ENCODE measurements at places on chromosomes 12 and 14.

- no peak for DNase-seq
Measured at GRCh38 chr12:21615431-21615830, 10.8 kb upstream of the GYS2 start.

- no peak for DNase-seq
Measured at GRCh38 chr12:45326358-45326975, 110.6 kb downstream of the ANO6 start.

DNA sequence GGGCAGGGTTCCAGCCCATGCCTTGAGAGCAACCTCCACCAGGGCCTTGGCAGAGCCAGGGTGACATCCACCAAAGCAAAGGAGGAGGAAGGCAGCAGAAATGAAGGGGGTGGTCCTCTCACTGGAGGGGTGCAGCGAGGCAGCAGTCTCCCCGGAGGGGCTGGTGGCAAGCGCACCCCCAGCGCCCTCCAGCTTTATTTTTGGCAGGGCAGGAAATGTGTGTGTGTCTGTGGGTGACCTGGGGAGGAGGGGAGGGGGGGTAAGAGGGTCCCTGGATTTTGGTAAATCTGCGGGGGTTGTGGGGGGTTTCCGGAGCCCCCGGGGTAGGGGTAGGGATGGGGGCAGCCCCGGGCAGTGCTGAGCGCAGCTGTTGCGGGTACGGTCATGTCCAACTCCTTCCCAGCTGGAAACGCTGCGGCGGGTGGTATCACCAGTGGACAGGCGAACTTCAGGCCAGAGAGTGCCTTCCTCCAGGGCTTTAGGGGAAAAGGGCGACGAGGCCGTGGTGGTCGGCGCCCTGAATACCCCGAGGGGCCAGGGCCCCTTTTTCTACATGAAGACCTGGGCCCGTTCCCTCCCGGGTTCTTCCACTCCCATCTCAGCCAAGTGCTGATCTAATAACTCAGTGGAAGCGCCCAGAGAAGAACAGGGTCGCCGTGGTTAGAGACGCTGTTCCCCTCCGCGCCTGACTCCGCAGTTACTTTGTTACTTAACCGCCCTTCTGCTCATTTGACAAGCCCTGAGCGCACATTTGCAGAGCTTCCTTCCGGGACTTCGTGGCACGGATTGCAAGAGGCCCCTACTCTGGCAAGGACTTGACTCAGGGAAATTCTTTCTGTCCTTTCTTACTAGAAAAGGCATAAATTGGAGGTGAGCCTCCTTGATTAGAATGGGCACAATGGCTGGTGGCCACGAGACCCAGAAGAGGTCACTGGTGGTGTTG is 55.2 kb downstream of the FOS start:
- DNase-seq, result peak; percentile 72

DNA sequence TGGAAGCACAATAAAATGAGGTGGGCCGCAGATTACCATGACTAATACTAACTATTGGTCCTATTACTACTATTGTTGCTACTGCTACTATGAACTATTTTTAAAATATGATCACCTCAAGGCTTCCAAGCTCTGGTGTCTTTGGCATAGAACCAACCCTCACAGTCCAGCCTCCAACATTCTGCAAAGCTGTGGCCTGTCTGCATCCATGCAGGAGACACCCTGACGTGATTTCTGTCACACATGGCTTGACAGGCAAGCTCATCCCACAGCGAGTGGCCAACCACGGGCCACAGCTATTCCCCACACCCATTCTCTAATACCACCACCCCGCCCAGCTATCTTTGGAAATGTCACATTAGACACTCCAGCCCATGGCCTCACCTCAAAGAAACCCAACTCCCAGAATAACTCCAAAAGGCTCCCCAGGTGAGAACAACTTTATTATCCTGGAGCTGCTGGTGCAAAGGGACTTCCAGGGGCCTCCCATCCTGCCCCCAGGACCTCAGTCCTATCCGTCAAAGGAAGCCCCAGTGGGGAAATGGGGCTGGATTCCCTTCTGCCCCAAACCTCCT is 14.4 kb downstream of the ISCU start:
- no peak for DNase-seq

GRCh38 chr12:124419292-124420040 is 124.6 kb downstream of the RFLNA start:
- no peak for DNase-seq

- DNase-seq, result no peak
Measured at GRCh38 chr12:43277651-43278540, 274.1 kb downstream of the ADAMTS20 start.

DNA sequence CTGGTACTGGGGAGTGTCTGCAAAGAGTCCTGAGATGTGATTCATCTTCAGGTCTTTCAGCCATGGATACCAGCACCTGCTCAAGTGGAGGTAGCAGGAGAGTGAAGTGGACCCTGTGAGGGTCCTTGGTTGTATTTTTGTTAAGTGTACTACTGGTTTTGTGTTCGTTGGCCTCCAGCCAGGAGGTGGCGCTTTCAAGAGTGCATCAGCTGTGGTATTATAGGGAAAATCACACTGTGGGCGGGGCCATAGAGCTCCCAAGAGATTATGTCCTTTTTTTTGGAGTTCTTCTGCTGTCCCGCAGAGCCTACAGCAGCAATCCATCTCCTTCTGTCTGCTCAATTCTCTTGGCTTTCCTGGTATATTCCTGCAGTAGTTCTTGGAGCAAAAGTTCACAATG is 66.8 kb downstream of the SPATA7 start:
- no peak for DNase-seq

DNA sequence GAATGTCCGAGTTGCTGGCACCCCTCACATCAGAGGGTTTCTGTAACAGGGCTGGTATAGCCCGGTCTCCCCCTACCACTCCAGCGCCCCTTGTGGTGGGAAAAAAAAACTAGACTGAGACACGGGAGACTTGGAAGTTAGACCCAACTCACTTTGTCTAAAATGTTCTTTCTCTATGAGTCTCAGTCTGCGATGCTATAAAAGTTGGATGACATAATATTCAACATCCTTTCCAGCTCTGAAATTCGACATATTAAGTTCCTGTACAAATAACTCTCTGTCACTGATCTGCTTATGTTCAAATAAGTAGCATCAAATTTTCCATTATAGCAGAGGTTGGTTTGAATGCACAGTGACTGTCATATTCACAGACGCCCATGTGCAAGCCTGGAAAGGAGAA is 25.7 kb upstream of the TC2N start:
- peak; percentile 27 for DNase-seq

GRCh38 chr14:45400509-45400908 is 147.5 kb upstream of the MIS18BP1 start:
- DNase-seq, result no peak

DNA sequence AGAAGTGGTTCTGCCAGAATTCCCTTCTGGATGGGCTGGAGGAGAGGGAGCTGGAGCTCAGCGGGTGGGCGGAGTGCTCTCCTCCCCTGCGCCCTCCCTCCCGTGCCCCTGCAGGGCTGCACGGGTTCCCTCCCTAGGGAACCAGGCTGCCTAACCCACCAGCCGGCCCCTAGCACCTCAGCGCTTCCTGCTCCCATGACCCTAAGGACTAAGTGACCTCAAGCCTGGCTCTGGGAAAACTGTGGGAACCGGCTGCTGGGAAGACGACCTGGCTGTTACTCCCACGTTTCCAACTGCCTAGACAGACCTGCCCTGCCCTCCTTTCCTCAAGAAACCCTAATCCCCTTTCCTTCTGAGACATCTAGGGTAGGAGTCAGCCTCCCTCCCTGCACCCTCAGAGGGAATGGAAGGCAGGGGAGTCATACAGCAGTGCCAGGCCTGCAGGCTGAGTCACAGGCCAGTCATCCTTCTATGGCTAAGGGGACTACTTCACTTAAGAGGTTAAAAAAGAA is 31.5 kb downstream of the SLC6A12 start:
- DNase-seq, result no peak

GRCh38 chr14:32726516-32726915 is 212.2 kb upstream of the NPAS3 start:
- no peak for DNase-seq

- DNase-seq, result no peak
Measured at GRCh38 chr12:72448089-72448488, 175.9 kb downstream of the TRHDE start.

- no peak for DNase-seq
Measured at GRCh38 chr12:113239811-113240331, 18.6 kb downstream of the TPCN1 start.

DNA sequence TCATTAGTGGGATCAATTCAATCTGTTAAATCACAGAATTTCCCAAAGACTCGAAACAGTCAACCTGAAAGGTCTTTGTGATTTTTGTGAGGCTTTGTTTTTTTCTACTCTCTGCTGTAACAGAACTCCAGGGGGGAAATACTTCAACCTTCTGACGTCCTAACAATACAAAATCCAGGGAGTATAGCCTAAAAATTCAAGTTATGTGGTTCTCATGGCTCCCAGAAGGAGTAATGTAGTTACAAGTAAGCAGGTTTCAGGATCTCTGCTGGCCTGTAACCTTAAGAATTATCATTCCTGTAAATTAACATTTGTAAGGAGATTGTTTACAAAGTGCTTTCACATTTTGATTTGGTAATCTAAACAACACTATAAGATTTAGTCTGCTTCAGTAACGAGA is 39.9 kb downstream of the VEZT start:
- no peak for DNase-seq

DNA sequence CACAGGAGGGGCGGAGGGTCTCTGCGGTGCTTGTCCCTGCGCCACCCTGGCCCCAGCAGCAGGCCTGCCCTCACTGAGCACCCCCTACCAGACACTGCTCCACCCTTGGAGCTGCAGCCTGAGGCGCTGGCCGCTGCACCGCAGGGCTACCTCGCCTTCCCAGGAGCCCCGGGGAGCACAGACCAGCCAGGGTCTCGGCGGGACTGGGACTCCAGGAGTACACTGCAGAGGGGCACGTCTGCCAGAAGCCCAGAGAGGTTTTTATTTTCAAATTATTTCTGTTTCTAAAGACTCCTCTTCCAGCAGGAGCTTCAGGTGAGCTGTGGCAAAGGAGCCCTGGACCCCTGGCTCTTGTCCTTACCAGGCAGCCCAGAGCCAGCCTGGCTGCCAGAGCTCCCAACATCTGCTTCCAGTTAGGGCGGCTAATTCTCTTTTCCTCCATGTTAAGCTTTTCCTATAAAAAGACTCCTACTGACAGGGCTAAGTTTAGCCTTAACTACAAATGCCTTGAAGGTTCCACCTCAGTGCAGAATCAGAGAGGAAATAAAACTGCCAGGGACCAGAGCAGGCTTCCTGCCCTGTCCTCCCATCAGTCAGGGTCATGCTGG is 26.4 kb downstream of the DEGS2 start:
- DNase-seq, result no peak

GRCh38 chr14:66395300-66395699 is 90.9 kb upstream of the CCDC196 start:
- DNase-seq, result peak; percentile 19

DNA sequence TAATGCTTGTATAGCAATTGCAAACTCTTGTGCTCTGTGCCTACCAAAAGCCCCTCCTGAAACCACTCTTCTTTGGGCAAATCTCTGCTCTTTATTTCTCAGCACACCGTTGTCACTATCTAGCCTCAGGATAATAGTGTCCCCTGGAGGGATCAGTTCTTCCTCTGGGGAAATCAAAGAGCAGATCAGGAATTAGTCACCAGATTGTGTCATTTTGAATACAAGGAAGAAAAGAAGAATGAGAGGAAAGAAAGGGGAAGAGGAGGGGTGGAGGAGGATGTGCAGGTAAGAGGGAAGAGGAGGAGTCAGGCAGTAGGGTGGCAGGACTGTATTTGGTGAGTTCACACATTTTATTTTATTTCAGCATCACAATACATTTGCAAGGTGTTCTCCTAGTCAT is 256.4 kb downstream of the GRIN2B start:
- DNase-seq, result no peak

DNA sequence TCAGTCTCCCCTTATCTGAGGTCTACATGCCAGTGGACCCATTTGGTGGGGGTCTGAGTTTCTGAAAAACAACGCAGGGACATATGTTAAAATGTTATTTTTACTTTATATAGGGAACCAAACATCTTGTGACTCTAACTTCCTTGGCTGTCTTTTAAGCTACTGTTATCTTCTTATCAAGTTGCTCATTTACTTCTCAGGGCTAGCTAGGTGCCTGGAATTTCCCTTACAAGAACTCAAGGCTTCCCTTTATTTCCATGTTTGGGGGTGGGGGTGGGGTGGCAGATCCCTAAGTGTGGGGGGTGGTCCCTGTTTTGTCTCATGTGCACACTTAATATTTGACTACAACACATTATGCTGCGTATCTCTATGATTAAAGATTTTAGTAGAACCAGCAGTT is 31.6 kb downstream of the PPP1R36 start:
- no peak for DNase-seq

DNA sequence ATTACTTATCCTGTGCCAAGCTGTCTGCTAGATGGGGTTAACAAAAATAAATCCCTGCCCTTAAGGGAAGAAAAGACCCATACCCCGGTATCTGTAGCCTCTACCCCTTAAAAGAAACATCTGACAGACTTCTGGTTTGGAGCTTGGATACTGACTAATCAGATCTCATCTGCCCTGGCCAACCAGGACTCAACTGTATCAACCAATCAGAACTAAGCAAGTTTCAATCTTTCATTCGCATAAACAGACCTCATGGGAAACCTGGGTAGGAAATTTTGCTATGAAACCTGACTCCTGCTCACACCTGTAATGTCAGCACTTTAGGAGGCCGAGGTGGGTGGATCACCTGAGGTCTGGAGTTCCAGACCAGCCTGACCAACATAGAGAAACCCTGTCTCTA is 26.4 kb upstream of the PRMT8 start:
- no peak for DNase-seq

GRCh38 chr12:15772405-15773018 is 16.7 kb downstream of the EPS8 start:
- DNase-seq, result peak; percentile 3

DNA sequence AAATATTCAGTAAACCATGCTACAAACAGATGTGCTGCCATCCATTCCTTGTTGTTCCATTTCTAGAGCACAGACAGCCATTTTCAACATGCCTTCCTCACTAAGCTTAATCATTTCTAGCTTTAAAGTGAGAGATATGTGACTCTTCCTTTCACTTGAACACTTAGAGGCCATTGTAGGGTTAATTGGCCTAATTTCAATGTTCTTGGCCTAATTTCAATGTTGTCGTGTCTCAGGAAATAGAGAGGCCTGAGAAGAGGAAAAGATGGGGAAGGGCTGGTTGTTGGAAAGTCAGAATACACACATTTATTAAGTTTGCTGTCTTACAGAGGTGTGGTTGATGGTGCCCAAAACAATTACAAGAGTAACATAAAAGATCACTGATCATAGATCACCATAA is 435.1 kb downstream of the ZFP36L1 start:
- no peak for DNase-seq

Data from central memory CD4-positive, alpha-beta T cell (primary cell).